A172 (cell line): ENCODE measurements at places on chromosomes 4 and X. TPM values are rescaled to one million over a fixed set of nuclear protein-coding genes. Genes with fewer than 3 reads are reported as not detected.

Gene MAGEA11
- total RNA-seq, result not detected in 2 replicates

DNA sequence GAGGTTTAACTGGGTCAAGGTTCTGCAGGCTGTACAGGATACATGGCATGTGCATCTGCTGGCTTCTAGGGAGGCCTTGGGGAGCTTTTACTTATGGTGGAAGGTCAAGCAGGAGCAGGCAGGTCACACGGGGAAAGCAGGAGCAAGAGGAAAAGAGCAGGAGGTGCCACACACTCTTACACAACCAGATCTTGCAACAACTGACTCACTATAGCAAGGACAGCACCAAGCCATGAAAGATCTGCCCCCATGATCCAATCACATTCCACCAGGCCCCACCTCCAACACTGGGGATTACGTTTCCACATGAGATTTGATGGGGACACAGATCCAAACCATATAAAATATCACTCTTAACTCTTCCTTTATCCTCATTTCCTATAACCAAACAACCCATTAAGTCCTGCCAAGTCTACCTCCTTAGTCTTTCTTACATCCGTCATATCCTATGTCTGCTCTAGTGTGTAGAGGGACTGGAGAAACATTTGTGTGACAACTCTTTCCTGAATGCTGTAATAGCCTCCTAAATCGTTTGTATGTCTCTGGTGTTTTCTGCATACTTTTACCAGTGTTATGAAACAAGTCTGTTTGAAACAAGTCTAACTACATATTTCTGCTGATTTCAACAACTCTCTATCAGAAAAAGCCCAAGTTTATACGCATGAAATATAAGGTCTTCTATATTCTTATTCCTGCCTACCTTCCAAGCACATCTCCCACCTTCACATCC, 8.3 kb upstream of the RAP2C start:
- no peak for DNase-seq

DNA sequence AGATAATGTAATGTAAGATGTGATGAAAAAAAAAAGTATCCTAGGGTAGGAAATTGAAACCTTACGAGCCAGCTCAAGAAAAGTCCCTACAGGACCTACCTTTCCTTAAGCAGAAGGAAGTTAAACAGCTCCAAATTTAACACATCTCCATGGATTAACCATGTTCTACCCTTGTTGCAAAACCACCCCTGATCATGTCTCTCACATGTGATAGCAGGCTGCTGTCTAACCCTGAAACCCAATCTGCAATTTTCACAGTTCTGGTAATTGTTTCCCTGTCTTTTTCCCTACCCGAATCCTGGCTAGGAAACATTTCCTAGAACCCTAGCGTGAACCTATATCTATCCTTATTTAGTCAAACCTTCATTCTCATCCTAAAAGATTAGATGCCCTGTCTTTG, 198.9 kb downstream of the SPOCK3 start:
- no peak for DNase-seq

- DNase-seq, result no peak
These were observed 59.2 kb upstream of the PARM1 start for GRCh38 chr4:74873545-74874301.
